ENCODE measurements at places on chromosomes 6 and 20. TPM values are rescaled to one million over a fixed set of nuclear protein-coding genes. Genes with fewer than 3 reads are reported as not detected.

BMP2 gene
- 0.68 TPM for total RNA-seq

HLA-DOA gene
- total RNA-seq, result not detected

SIRPD gene
- not detected for total RNA-seq

MOG gene
- not detected for total RNA-seq

EBF4 gene
- total RNA-seq, result 12.8 TPM

SLC52A3 gene
- not detected for total RNA-seq

SIRPB1 gene
- total RNA-seq, result 1.1 TPM

PAK5 gene
- not detected for total RNA-seq

NKX2-4 gene
- total RNA-seq, result not detected

GRCh38 chr6:113476937-113477839 lies 380.0 kb upstream of the MARCKS start:
- DNase-seq, result no peak
- H3K27me3 ChIP-seq, result no peaks in the 10 kb centered on the region
- peaks cover 21% of the 10 kb centered on the region for H3K4me1 ChIP-seq
- H3K36me3 ChIP-seq, result peaks cover 7% of the 10 kb centered on the region
- no peak overlapping the region for H3K4me3 ChIP-seq
- peak overlapping the region; percentile 51 for H3K27ac ChIP-seq

DNA sequence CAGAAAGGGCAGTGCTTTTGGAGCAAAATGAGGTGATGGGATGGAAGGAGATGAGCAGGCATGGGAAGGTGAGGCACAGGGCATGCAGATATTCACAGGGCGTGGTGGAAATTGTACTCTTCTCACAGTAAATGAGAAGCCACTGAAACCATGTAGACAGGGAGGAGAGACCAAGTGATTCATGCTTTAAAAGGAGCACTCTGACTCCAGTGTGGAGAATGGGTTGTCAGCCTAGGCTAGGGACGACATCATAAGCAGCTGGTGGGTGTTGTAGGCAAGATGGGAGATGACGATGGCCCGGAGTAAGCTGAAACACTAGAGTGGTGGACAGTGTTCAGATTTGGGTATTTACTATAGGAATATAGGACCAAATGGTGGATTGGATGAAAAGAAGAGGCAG lies 18.4 kb downstream of the PDE7B start:
- DNase-seq, result no peak
- peaks cover 5% of the 10 kb centered on the region for H3K36me3 ChIP-seq
- peaks cover 22% of the 10 kb centered on the region for H3K4me1 ChIP-seq
- no peak overlapping the region for H3K4me3 ChIP-seq
- no peaks in the 10 kb centered on the region for H3K27me3 ChIP-seq
- peak overlapping the region; percentile 12 for H3K27ac ChIP-seq

GRCh38 chr20:3890999-3891929 lies 2.1 kb downstream of the PANK2 start:
- DNase-seq, result no peak
- peak overlapping the region; percentile 87 for H3K4me3 ChIP-seq
- H3K27me3 ChIP-seq, result no peaks in the 10 kb centered on the region
- H3K4me1 ChIP-seq, result peaks cover 53% of the 10 kb centered on the region
- H3K27ac ChIP-seq, result peak overlapping the region; percentile 89

DNA sequence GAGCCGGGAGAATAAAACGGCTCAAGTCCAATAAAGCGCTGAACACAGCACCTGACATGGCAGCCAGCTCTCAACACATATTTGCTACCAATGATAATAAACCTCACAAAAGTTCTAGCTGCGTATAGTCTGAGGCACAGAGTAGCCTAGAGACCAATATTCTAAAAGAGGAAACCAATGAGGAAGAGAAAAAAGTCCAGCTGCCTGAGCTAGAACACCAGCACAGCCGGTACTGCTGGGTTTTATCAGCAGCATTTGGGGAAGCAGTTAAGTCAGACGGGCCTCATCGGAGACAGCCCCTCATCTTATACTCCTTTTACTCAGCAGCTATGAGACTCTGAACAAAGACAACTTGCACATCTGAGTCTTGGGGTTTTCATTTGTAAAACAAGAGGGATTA lies 2.4 kb upstream of the RTF2 start:
- no peaks in the 10 kb centered on the region for H3K36me3 ChIP-seq
- H3K4me1 ChIP-seq, result peaks cover 19% of the 10 kb centered on the region
- no peak for DNase-seq

DNA sequence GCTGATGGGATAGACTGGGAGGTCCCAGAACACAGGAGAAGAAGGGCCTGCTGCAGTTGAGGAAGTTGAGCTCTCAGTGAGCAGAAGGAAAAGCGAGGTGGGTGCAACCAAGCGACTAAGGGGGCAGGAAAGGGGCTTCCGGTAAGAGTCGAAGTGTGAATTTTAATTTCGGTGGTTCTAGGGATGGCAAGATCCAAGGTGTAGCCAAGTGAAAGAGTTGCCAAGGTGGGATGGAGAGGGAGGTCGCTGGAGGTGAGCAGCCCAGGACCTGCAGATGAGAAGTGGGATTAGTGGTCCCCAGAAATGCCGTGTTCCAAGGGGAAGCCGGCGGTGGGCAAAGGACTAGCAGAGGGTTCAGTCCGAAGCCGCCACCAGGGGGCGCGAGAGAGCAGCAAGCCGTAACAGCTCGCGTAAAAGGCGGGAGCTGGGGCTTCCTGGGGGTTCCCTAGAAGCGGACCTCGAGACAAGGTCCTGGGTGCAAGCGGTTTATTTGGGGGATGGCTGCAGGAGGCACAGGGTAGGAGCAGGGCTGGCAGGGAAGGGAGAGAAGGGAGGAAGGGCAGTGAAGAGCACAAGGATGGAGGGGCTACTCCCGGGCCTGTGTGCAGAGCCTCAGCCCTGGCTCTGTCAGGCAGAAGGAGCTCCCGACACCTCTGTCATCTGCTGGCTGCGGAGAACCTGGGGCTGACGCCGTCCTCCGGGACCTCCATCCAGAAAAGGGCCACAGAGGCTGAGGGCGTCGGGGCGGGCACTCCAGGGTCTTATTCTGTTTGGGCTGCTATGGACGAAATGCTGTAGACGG lies 103.6 kb downstream of the PAX1 start:
- no peak overlapping the region for H3K27ac ChIP-seq
- no peaks in the 10 kb centered on the region for H3K4me1 ChIP-seq
- H3K4me3 ChIP-seq, result no peak overlapping the region

DNA sequence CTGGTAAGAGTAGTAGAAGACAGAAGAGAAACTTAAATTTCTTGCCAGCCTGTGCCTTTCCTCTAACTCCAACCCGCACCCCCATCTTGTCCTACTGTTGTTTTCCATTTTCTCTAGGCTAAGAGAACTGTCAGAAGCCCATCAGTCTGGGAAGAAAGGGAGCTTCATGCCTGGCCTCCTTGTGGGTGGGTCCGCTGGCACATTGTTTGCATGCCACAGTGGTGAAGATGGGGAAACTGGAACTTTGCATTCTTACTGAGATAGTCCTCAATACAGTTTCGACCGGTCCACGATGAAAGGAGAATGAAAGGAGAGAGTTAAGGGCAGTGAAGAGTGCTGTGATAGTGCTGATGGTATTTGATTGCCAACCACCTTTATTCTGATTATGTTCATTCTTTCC lies 103.1 kb downstream of the TCP11 start:
- peak overlapping the region; percentile 72 for H3K27ac ChIP-seq
- no peak overlapping the region for H3K4me3 ChIP-seq
- peaks cover 14% of the 10 kb centered on the region for H3K36me3 ChIP-seq
- H3K27me3 ChIP-seq, result no peaks in the 10 kb centered on the region
- peaks cover 45% of the 10 kb centered on the region for H3K4me1 ChIP-seq

- peak overlapping the region; percentile 31 for H3K27ac ChIP-seq
- H3K4me3 ChIP-seq, result no peak overlapping the region
- H3K36me3 ChIP-seq, result peaks cover 10% of the 10 kb centered on the region
- H3K27me3 ChIP-seq, result no peaks in the 10 kb centered on the region
Measured at GRCh38 chr6:132320007-132320406, 81.3 kb downstream of the MOXD1 start.

GRCh38 chr6:134176264-134176975 lies 124.0 kb upstream of the SLC2A12 start:
- H3K27me3 ChIP-seq, result no peaks in the 10 kb centered on the region
- H3K36me3 ChIP-seq, result peaks cover 30% of the 10 kb centered on the region
- H3K4me1 ChIP-seq, result peaks cover 49% of the 10 kb centered on the region
- H3K4me3 ChIP-seq, result peak overlapping the region; percentile 98
- peak overlapping the region; percentile 98 for H3K27ac ChIP-seq

DNA sequence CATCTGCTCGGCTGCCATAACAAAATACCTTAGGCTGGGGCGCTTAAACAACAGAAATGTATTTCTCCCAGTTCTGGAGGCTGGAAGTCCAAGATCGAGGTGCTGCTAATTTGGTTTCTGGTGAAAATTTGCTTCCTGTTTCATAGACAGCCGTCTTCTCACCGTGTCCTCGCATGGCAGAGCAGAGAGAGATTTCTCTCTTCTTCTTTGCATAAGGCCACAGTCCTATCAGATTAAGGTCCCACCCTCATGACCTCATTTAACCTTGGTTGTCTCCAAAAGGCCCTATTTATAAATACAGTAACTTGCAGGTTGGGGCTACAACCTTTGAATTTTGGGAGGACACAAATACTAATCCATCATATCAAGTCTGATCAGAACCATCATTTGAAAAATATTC lies 544.3 kb downstream of the KIF16B start:
- no peaks in the 10 kb centered on the region for H3K4me1 ChIP-seq
- no peak overlapping the region for H3K4me3 ChIP-seq
- no peak for DNase-seq
- no peak overlapping the region for H3K27ac ChIP-seq
- no peaks in the 10 kb centered on the region for H3K27me3 ChIP-seq

- H3K27ac ChIP-seq, result no peak overlapping the region
- no peak overlapping the region for H3K4me3 ChIP-seq
- DNase-seq, result no peak
- H3K36me3 ChIP-seq, result peaks cover 2% of the 10 kb centered on the region
- peaks cover 6% of the 10 kb centered on the region for H3K27me3 ChIP-seq
- H3K4me1 ChIP-seq, result peaks cover 5% of the 10 kb centered on the region
Measured at GRCh38 chr6:129321303-129321702, 388.7 kb downstream of the ARHGAP18 start.

DNA sequence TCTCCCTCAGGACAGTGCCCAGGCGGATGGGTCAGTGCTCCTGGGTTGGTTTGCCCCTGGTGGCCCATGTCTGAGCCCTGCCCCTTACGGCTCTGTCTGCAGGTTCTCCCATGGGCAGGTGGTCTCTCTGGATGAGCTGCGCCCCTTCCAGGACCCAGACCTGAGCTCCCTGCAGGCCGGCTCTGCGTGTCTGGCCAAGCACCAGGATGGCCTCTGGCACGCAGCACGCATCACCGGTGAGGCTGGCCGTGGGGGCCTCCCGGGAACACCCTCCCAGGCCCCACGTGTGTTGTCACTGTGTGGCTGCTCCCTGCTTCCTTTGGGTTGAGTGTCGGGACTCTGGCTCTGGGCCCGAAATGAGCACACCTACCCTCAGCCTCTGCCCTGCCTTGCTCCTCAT lies 3.3 kb upstream of the LIME1 start:
- H3K4me1 ChIP-seq, result peaks cover 3% of the 10 kb centered on the region
- no peaks in the 10 kb centered on the region for H3K27me3 ChIP-seq
- peaks cover 7% of the 10 kb centered on the region for H3K36me3 ChIP-seq
- H3K27ac ChIP-seq, result no peak overlapping the region
- no peak overlapping the region for H3K4me3 ChIP-seq

DNA sequence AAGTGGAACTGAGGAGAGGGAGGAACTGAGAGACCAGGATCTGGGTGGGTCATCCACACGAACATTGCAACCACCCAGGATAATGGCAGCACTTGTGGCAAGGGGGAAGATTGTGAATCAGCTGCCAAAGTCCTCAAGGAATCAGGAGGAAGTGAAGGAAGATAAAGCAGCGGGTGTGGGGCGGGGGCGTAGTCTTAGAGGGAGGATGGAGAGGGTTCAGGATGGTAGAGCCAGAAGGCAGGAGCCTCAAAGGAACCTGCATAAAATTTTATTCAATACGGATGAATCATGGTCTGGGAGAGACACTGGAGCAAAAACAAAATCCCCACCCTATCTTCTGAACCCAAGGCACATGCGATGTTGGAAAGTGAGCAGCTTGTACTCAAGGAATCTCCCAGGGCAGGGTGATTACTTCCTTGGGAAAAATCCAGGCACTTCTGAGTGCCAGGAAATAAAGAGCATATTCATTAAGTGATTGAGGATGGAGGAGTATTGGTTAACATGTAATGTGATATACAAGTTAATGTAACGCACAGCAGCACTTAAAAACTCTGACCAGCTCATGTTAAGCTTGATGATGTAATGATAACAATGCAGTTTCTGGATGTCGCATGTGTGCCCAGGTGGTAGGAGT lies 82.0 kb upstream of the B3GAT2 start:
- no peak overlapping the region for H3K4me3 ChIP-seq
- no peak for DNase-seq

- peaks cover 14% of the 10 kb centered on the region for H3K4me1 ChIP-seq
- no peaks in the 10 kb centered on the region for H3K36me3 ChIP-seq
- no peak for DNase-seq
- H3K4me3 ChIP-seq, result no peak overlapping the region
Measured at GRCh38 chr20:58870293-58871014, 17.9 kb downstream of the GNAS start.

GRCh38 chr6:170011204-170012036 lies 260.0 kb downstream of the ERMARD start:
- H3K4me1 ChIP-seq, result no peaks in the 10 kb centered on the region
- H3K27ac ChIP-seq, result no peak overlapping the region
- H3K4me3 ChIP-seq, result no peak overlapping the region
- H3K36me3 ChIP-seq, result no peaks in the 10 kb centered on the region
- H3K27me3 ChIP-seq, result peaks cover 4% of the 10 kb centered on the region

Measured in osteocyte (in vitro differentiated cells).